Stimulated activated naive CD8-positive, alpha-beta T cell treated with anti-CD3 and anti-CD28 coated beads, Interleukin-15, Interleukin-2, amounts not matched to agents 100 U/mL and 50 U/mL, for 24 hours (primary cell): ENCODE measurements at places on chromosomes 6 and 20.

- DNase-seq: no peak
Observed at GRCh38 chr6:63677282-63677681, 41.7 kb downstream of the PHF3 start.

DNA sequence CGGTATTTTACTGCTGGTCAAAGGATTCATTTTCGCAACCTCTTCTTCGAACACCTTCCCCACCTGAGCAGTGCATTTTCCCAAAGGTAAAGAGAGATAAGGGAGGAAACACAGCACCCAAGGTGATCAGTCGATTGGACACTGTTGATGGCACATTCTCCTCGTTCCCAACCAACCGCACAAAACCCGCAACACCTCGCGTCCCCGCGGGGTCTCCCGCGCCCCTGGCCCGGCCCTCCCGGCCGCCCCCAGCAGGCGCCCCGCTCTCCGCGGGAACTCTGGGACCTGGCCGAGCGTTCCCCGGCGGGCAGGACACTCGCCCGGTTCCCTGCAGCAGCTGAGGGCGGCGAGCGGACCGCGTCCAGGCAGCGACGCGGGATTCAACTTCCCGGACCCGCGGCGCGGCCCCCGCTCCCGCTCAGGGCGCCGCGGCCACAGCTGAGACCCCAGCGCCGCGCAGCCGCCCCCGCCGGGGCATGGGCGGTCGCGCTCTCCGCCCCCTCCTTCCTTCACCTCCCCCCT is 506 bp downstream of the RGS17 start:
- peak; percentile 3 for DNase-seq

GRCh38 chr20:53565254-53565653 is 28.4 kb downstream of the ZNF217 start:
- DNase-seq: no peak

GRCh38 chr6:46985943-46986342 is 56.2 kb downstream of the ADGRF1 start:
- no peak for DNase-seq

DNA sequence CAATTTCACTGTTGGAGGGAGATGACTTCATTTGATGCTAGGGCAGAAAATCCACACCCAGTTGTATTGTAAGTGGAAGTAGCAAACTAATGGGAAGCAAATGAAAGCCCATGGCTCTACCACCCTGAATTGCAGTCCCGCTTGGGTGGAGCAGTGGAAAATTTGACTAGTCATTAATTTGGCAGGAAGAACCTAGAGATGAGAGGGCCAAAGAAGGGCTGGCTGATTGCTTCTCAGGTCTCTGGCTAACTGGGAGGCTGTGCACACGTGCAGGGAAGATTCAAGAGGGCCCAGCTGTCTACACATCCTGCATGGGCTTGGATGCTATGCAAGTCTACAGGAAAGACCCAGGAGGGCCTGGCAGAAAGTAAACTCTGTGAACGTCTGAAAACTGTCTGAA is 466.2 kb downstream of the TFAP2A start:
- DNase-seq: no peak

GRCh38 chr6:159068904-159069578 is 24.2 kb upstream of the TAGAP start:
- no peak for DNase-seq

- DNase-seq: no peak
Observed at GRCh38 chr6:161195386-161195785, 78.5 kb downstream of the AGPAT4 start.

DNA sequence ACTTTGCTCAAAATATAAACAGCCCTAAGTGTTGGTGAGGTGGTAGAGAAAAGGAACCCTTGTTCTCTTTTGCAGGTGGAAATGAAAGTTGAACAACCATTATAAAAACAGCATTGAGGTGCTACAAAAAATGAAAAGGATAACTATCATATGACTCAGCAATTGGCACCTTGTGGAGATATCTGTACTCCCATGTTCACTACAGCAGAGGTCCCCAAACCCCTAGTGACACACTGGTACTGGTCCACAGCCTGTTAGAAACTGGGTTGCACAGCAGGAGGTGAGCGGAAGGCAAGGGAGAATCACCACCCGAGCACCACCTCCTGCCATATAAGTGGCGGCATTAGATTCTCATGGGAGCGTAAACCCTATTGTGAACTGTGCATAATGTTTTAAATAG is 267.4 kb upstream of the THEMIS start:
- DNase-seq: no peak

- DNase-seq: no peak
Observed at GRCh38 chr20:14992153-14992552, 654.7 kb upstream of the FLRT3 start.

GRCh38 chr20:25246182-25246999 is 1.5 kb upstream of the PYGB start:
- DNase-seq: no peak

- DNase-seq: no peak
Observed at GRCh38 chr20:6103301-6103700, 19.5 kb downstream of the FERMT1 start.

DNA sequence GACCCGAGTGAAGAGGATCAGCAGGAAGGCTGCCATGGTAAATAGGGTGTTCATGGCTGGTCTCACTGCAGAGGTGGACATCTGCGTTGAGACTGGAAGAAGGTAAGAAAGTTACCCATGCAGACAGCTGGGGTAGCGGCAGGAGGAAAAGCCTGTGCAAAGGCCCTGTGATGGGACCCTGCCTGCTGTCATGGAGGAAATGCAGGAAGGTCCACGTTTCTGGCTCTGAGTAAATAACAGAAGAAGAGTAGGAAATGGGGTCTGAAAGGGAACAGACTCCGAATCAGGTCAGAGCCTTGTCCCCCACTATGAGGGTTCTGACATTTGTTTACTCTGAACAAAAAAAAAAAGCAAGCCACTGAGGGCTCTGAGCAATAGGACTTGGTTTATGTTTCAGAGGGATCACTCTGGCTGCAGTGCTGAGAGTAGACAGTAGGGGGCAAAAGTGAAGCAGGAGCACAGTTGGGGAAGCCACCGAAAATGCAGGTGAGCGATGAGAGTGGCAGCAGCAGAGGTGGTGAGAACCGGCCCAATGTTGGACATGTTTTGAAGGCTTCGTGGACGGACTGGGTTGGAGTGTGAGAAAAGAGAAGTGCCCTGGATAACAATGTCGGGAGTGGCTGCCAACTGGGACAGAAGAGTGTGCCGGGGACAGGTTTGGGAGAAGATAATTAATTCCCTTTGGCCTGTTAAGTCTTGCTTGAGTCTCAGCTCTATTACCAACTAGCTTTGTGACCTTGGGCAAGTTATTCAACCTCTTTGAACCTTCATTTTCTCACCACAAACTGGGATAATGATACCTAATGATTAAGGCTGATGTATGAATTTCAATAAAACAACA is 57.9 kb upstream of the MAP7 start:
- DNase-seq: peak; percentile 85

- DNase-seq: no peak
Observed at GRCh38 chr20:19907326-19908056, 109.7 kb upstream of the NAA20 start.

- DNase-seq: no peak
Observed at GRCh38 chr6:138815221-138815620, 19.3 kb downstream of the ECT2L start.

DNA sequence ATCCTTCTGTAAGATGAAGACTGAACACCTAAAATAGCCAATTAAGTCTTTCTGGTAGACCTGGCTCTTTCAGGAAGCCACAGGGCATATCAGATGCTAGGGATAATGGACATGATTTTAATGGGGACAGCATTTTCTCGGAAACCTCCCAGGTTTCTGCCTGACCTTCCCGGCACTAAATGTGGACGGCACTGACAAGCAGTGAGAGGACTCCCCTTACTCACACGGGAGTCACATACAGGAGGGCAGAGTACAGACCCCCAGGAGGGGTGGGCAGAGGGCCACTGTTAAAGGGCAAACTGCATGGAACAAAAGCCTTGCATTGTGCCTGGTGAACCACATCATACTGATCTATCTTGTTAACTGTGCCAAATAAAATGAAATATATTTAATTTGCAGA is 19.9 kb downstream of the PSMG4 start:
- DNase-seq: no peak

DNA sequence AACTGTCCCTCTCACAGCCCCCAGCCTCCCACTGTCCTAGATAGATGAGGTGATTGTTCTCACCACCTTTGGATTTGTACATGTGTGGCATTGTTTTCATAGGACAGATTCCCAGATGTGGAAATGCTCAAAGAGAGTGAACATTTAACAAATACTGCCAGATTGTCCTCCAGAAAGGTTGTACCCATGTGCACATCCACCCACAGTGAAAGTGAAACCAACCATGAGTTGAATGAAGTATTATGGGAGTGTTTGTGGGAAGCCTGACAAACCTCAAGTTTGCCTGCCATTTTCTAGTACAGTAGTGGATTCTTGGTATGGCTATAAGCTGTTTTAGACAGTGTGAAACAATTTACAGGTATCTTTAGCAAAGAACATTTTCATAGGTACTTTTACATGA is 42.7 kb downstream of the ANKRD6 start:
- DNase-seq: no peak

DNA sequence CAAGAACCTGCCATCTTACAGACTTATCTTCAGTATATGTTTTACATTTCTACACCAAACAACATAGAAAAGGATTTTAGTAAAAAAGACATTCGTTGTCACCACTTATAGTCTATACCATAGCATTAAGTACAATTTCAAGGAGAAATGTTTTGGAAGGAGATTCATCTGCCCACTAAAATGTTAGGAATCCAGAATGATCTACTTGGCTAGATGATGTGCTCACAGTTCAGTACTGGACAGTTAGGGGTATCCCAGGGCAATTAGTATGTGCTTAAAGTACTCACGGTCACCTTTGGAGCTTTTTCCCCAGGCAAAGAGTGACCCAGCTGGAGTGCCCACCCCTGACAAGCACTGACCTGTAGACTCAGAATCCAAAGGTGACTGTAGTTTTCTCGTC is 222.9 kb downstream of the SLC24A3 start:
- no peak for DNase-seq

DNA sequence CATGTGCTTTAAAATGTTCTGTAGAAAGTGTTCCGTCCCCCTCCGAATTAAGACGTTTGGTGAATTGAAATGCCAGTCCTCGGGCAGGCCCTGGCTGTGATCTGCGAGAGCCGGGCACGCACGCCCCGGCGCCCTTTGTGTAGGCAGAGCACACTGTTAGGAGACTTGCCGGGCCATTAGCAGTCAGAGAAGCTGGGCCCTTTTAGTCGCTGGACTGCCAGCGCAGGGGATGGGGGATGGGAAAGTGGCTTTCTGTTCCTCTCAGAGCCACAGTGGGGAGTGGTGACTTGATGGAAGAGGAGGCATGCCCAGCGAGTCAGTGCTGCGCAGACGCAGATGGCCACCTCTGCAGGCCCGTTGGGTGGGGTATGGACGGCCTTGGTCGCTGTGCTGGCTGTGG is 2.2 kb downstream of the PPP1R3G start:
- no peak for DNase-seq

GRCh38 chr6:31336896-31337496 is 20.0 kb downstream of the HLA-B start:
- no peak for DNase-seq

- no peak for DNase-seq
Observed at GRCh38 chr6:105305521-105305920, 97.4 kb downstream of the PREP start.

DNA sequence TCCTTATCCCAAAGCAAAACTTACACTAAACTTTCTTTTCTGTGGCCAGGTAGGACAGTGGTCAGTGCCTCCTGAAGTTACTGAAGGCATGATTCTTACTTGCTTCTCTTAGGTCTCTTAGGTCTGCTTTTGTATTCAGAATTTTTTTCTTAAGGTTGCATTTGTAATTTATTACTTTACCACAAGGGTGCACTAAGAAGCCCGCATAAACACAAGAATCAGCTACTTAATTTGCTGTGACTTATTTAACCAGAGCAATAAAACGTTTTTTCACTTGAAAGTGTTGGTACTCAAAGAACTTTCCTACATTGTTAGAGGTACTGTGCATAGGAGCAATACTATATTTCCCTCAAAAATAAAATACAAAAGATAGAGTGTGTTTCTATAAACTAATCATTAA is 75.4 kb upstream of the LAMA2 start:
- no peak for DNase-seq

DNA sequence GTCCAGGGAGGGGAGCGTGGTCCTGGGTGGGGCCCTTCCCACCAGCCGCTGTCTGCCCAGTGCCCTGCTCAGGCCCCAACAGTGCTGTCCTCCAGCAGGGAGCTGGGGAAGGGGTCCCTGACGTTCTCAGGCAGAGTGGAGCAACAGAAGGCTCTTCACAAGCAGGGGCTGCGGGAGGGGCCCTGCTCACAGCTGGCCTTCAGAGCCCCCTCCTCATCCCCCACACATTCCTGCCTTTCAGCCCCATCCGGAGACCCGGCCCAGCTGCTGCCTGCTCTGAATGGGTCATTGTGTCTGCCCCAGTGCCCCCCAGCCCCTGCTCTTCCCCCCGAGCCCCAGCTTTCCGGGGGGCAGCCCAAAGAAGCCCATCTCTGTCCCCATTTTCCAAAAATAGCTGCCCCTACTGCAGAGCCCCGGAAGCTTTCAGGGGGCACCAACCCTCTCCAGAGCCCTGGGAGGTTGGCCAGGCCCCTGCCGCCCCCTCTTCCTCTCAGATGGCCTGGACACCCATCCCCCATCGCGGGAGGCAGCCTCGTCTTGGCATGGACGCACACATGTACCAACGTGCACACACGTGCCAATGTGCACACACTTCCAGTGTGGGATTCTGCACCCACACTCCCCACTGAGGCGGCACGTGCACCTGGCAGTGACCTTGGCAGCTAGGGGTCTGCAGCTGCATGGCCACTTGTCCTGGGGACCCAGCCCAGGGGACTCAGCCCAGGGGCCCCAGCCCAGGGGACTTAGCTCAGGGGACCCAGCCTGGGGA is 3.7 kb downstream of the COL20A1 start:
- no peak for DNase-seq

DNA sequence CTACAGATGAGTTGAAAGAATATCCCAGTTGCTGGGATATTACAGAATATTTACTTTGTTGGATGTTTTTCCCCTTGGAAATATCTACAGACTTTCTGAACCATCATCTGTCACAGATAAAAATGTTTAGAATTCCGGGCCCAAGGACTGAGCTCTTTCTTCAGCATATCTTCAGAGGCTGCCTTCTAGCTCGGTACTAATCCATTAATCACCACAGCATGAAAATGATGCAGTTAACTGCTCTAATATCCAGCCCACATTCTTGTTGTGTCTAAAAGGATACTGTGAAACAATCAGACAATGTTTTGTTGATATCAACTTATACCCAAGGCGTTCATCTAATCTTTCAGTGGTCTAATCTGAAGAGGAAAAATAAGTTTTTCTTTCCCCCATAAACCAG is 247.4 kb downstream of the TBC1D32 start:
- DNase-seq: no peak

GRCh38 chr6:89209457-89209856 is 7.7 kb downstream of the GABRR1 start:
- no peak for DNase-seq

- DNase-seq: peak; percentile 38
Observed at GRCh38 chr6:73727114-73727513, 31.1 kb downstream of the CD109 start.
